ENCODE measurements at places on chromosomes 1 and 21.

DNA sequence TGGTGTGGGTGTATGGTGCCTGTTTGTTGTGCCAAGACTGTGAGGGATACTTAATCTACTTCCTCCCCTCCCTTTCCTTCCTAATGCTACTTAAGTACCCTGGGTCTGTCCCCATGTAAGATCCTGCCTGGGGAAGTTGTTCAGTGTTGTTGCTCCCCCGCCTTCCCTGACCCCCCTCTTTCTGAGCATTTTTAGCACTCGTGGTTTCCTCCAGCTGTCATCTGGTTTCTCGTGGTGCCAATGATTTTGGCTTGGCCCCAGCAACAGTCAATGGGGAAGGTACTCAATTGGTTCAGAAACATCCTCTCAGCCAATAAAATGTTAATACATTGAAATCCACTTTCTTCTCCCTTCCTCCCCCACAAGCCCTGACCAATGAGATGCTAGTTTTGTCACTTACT lies 8.0 kb upstream of the B4GALT3 start:
- DNase-seq: peak; percentile 89

DNA sequence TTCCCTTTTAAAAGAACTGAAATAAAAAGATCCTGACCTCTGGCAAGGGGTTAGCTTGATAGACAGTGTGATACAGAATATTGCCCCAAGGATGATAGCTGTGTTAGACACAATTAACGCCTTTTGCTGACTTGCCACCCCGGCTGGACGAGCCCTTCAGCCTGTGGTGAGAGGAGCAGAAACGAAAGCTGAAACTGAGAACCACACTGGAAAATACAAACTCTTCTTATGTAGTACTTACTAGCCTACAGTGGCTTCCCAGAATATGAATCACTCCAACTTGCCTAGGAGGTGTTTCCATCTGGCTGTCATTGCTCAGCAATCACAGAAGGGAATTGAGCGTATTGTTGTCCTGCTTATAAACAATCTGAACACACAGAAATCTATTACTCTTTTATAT lies 22.9 kb downstream of the SAMSN1 start:
- DNase-seq: peak; percentile 20

GRCh38 chr1:84504580-84505492 lies 1.4 kb upstream of the SPATA1 start:
- DNase-seq: no peak

GRCh38 chr1:167561753-167562152 lies 8.2 kb upstream of the CREG1 start:
- DNase-seq: no peak

- no peak for DNase-seq
Measured at GRCh38 chr1:68228851-68229250, 3.5 kb downstream of the WLS start.

DNA sequence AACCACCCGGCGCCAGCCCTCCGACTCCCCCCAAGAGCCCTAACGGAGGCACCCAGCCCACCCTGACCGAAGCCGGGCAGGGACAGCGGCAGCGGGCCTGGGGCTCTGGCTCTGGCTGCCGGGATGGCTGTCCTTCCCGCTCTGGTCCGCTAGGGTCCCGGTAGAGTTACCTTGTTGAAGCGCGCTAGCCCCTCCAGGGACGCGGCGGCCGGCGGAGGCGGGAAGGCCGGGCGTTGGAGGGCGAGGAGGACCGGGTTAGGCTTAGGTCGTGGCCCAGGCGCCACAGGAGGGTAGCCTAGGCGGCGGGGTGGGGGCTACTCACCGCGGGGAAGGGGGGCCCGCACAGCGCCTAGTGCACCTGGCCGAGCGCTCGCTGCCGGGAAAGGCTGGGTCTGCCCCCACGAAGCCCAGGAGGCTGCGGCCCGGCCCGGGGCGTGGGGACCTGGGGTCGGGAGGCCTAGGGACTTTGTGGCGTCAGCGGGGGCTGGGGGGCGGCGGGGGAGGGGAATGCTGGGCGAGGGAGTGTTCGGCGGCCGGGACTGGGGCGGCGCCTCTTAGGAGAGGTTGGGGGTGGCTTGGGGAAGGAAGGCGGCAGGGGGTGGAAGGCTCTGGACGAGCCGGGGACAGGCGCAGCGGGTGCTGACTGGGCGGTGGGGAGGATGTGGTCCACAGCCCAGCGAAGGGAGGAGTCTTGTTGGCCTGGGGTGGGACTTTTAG lies at the start of gene TRIM17:
Gene TRIM17, minus strand, starts transcription at position 645 of the 717 bp plus-strand sequence. CDS start 1,789 bp downstream, outside the sequence.
- DNase-seq: peak; percentile 59

GRCh38 chr1:232452117-232452516 lies 177.8 kb downstream of the SIPA1L2 start:
- no peak for DNase-seq

DNA sequence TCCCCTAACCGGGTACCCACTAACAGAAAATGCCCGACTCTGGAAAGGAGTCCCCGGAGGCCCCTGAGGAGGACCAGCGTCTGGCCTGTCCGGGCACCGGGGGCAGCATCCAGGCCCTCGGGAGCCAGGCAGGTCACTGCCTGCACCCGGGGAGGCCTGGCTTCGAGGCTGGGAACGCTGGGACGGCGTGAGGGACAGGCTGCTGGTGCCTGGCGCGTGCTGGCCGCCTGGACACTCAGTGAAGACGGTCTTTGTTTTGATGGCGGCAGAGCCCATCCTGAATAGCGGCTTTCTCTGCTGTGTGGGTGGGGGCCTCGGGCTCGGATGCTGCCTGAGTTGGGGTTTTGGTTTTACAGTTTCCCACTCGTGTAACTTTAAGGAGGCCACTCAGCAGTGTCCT lies 37.6 kb downstream of the PRKCZ start:
- DNase-seq: no peak

- DNase-seq: no peak
Measured at GRCh38 chr1:234915924-234916675, 212.5 kb downstream of the TOMM20 start.

DNA sequence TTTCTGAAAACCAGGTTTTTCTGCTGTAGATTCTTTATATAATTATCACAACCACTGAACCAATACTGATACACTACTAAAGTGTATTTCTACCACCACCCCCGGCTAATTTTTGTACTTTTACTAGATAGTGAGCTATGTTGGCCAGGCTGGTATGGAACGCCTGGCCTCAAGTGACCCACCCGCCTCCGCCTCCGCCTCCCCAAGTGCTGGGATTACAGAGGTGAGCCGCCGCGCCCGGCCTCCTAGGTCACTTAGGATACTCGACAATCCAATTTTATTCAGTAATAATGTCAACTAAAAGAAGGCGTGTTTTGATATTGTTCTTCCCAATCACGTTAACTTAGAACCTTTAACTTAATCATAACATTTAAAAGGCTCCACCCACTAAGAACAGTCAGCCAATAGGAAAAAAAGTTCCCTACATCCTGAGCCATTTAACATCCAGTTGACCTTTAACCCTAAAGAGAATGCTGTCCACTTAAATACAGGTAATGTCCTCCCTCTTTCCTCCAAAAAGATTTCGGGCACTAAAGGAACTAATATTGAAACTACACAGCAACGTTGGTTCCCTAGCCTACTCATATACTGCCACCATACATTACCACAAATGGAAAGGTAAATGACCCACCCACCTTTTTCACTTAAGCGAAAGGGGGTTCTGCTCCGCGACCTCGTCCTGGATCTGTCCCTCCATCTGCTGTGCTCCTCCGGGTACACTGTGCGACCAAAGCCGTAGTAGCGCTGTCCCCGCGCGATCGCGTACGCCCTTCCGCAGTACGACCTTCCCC lies 1.2 kb downstream of the RSRP1 start:
- DNase-seq: no peak

- DNase-seq: no peak
Measured at GRCh38 chr1:169111472-169111871, 5.0 kb downstream of the ATP1B1 start.

DNA sequence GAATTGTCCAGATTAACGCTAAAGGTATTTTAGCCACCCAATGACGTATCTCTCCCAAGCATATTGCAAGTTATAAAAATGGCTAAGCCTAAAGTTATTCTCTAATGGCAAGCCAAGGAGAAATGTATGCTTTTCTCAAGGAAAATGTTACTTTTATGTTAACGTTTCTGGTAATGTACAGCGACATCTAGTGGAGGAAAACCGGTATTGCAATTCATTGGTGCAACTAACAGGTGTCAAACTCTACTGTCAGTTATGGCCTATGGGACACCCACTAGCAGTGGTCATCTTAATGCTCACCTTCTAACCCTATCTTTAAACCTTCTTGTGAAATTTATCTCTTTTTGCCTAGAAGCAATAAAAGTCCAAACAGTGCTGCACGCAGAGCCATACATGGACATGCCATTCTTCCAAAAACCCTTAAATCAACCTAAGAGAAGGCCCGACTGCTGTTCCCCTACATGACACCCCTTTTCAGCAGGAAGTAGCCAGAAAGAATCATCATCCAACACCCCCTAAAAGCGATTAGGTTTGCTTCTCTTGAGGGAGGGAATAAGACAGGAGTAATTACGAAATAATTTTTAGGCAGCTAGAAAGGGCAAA lies 68.7 kb upstream of the LRIF1 start:
- peak; percentile 52 for DNase-seq

- no peak for DNase-seq
Measured at GRCh38 chr21:43333298-43334062, 93.5 kb downstream of the SIK1 start.

DNA sequence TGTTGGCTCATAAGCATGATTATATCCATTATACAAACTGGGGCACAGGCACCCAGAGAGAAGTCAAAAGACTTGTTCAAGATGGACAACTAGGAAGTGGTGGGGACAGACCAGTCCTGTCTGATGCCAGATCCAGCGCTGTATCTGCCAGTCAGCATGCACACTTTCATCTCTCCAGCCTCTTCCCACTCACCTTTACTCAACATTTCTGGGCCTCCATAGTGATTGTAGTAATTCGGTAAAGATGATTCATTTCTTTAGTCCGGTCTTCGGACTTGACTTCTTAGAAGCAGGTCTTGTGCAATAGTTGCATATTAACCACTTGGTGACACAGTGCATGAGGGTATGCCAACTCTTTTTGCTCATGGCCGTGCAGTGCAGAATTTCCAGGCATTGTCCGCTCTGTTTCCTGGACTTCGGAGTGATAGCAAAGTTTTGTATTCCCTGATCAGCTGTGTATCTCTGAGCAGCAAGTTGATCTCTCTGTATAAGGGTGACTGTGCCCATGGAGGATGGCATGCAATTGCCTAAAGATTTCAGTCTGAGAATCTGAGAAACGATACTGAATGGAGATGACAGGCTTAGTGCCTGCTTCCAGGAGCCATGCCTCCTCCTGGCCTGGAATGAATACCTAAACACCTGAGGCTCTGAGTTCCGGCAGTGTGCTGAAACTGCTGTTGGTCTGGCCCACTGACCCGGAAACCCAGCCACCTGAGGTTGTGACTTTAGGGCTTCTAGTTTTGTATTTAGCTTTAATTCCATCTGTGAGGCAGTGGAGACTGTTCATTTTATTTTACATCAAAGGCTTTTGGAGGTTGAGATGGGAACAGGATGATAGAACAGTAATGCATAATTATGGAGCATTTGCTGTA lies 39.0 kb downstream of the GALNT2 start:
- peak; percentile 62 for DNase-seq

DNA sequence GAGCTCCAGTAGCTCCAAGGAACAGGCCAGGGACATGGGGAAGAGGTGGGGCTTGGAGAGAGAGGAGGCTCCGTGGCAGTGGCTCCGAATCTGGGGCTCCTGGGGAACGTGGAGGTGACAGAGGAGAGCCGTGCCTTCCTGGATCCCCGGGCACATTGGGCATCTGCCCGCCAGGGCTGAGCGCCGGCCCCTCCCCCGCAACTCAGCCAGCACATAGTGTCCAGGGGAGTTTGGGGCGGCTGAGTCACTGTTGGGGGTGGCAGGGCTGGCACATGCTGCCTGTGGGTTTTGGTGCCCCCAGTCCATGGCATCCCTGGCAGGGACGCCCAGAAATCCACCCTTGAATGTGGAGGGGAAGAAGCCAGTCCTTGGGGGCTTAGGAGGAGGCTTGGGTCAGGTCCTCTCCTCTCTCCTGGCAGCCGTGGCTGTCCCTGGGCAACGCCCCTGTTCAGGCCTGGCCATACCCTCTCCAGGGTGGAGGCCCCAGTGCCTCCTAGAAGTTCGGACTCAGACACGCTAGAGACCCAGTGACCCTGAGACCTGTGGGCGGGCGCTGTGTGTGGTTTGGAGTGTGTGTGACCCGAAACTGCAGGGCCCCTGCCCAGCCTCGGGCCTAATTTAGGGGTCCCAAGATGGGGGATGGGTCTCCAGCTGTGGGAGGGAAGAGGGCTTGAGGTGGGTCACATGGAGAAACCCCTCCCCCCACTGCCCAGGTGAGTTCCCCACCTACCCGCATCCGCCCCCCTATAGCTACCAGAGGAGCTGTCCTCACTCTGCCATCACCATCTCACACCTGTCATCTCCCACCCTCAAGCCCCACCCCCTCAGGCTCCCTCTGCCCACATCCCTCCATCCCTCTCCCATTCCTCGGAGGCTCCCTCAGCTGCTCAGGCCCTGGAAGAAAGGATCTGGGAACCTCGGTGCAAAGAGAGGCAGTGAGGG lies 1.6 kb downstream of the HSPB7 start:
- no peak for DNase-seq

- DNase-seq: no peak
Measured at GRCh38 chr1:62530516-62531154, 66.7 kb upstream of the ANGPTL3 start.

DNA sequence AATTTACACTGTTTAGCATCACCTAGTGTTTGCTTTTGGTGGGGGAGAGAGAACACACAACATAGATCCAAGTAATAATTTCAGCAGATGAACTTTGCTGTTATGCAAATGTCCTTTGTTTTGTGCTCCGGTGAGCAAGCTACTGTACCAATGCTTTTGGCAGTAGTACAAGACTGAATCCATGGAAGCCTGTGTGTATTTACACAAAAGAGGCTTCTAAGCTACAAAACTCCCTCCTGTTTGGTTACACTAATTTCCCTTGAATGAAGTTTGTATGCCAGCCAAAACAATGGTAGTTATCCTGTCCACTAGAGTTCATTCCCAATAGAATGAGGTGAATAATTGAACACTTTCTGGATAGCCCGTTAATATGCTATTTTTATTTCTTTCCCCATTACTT lies 320.5 kb downstream of the KCTD3 start:
- no peak for DNase-seq

DNA sequence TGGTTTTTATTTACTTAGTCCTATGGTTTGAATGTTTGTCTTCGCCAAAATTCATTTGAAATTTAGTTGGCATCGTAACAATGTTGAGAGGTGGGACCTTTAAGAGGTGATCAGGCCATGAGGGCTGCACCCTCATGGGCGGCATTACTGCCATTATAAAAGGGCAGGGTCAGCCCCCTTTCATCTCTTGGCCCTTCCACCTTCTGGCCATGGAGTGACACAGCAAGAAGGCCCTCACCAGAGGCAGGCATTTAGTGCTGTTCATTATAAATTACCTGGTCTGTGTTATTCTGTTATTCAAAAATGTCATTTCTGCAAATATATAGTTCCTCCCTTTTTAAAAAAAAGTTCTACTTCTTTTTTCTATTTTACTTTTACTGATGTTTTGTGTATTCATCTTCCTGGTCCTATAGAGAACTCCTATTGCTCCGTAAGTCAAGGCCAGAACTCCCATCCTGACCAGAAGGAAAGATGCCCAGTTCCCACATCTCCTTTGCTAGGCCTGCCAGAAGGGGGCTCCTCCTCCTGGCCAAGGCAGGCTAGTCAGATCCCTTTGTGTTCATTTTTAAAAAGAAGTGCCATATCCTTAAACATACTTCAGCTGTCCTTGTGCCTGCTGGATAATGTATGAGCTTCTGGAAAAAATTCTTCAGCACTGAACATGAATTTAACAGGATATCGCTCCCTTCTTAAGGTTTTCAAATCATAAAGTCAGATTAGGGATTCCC lies 10.0 kb upstream of the LBR start:
- DNase-seq: no peak

GRCh38 chr1:168629466-168629865 lies 53.1 kb downstream of the XCL1 start:
- DNase-seq: no peak
